ENCODE measurements at places on chromosomes 7 and 10.

GRCh38 chr10:132841615-132841975, 55.6 kb upstream of the NKX6-2 start:
- DNase-seq = no peak

GRCh38 chr7:15816835-15817426, 130.4 kb upstream of the MEOX2 start:
- DNase-seq = no peak

DNA sequence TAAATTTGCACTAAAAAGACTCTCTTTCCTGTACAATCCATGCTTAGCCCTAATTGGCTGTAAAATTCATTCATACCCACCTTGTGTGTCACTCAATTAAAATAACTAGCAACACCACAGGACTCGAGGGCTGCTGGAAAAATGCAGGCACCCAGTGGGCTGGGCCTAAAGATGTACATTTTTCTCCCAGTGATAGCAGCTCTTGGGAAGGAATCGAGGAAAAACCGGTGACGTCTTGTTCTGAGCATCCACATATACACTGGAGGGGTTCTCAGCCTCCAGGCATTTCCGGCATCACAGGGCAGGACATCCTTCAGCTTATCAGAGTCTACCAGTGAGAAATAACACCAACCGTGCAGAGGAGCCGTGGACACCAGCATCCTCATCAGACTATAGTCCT, 85.8 kb upstream of the PITRM1 start:
- DNase-seq = no peak

DNA sequence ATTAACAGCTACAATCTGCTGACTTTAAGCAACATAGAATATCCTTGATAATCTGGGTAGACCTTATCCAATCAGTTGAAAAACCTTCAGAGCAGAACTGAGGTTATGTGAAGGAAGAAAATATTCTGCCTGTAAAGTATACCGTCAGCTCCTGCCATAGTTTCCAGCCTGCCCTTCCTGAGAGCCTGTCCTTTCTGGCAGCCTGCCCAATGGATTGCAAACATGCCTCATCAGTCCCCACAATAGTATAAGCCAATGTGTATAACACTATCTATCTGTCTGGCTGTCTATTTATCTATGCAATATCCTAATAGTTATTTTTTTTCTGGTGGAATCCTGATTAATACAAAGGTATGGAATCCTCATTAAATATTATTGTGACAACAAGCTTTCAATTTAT, 489.2 kb upstream of the KCND2 start:
- no peak for DNase-seq

- no peak for DNase-seq
Observed at GRCh38 chr7:50953820-50954219, 171.1 kb upstream of the GRB10 start.

- DNase-seq = peak; percentile 22
Observed at GRCh38 chr10:69096045-69096444, 8.1 kb downstream of the SRGN start.

GRCh38 chr7:37656913-37657530, 26.5 kb upstream of the GPR141 start:
- peak; percentile 10 for DNase-seq

DNA sequence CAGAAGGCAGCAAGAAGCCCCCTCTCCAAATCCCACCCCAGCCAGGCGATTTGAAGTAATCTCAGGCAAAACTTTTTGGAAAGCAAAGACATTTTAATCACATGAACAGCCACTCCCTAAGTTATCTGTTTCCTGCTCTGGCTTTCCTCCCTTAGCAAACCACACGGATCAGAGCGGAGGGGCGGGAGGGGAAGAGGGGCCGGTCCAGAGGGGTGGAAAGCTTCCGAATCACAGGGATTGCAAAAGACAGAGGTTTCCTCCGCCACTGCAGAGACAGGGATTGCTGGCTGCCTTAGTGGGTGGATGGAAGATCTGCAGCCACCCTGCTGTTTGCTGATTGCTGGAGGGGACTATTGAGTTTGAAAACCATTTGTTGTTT, 41.2 kb downstream of the ZCCHC24 start:
- DNase-seq = no peak

GRCh38 chr7:89312551-89312950, 517.0 kb upstream of the TEX47 start:
- DNase-seq = no peak
